Naive thymus-derived CD8-positive, alpha-beta T cell (primary cell): ENCODE measurements at places on chromosomes 7 and 10. TPM values are rescaled to one million over a fixed set of nuclear protein-coding genes. Genes with fewer than 3 reads are reported as not detected.

Gene TRIM50
- not detected for total RNA-seq

- H3K27ac ChIP-seq: peak overlapping the region; percentile 99
- no peak for DNase-seq
- H3K4me3 ChIP-seq: peak overlapping the region; percentile 95
- peaks cover 16% of the 10 kb centered on the region for H3K4me1 ChIP-seq
- peaks cover 4% of the 10 kb centered on the region for H3K36me3 ChIP-seq
Observed at GRCh38 chr10:1050145-1050544, 1.2 kb upstream of the IDI1 start.

GRCh38 chr10:13449296-13449695, 79.5 kb downstream of the BEND7 start:
- no peak for DNase-seq
- no peak overlapping the region for H3K27ac ChIP-seq
- peaks cover 9% of the 10 kb centered on the region for H3K27me3 ChIP-seq
- no peaks in the 10 kb centered on the region for H3K36me3 ChIP-seq
- peaks cover 6% of the 10 kb centered on the region for H3K4me1 ChIP-seq

Gene ACHE
- 0.52 TPM for total RNA-seq

GRCh38 chr10:132541601-132542011, 4.0 kb downstream of the INPP5A start:
- H3K27me3 ChIP-seq: no peaks in the 10 kb centered on the region
- peak overlapping the region; percentile 71 for H3K4me3 ChIP-seq
- H3K4me1 ChIP-seq: peaks cover 78% of the 10 kb centered on the region
- peak overlapping the region; percentile 90 for H3K27ac ChIP-seq
- H3K36me3 ChIP-seq: no peaks in the 10 kb centered on the region

- peaks cover 5% of the 10 kb centered on the region for H3K27me3 ChIP-seq
- DNase-seq: no peak
- H3K36me3 ChIP-seq: no peaks in the 10 kb centered on the region
- no peak overlapping the region for H3K27ac ChIP-seq
- no peak overlapping the region for H3K4me3 ChIP-seq
Observed at GRCh38 chr7:99990460-99990852, 14.6 kb upstream of the AZGP1 start.

DNA sequence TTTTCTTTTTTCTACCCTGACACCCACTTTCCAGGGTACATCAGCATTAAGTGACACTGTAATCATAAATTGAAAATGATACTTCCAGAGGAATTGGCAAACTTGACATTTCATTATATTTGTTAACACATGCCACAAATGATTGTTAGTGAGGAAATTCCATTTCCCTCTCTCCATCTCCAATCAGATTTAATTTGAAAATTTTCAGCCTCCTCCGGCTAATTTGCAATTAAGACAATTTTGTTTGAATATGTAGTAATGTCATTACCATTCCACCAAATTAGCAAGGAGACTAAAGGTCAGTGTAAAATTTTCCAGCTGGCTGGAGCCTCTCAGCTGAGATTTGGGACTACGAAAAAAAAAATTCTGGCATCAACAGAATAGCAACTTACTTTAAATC, 242.7 kb downstream of the FOXP2 start:
- no peaks in the 10 kb centered on the region for H3K4me1 ChIP-seq
- H3K36me3 ChIP-seq: no peaks in the 10 kb centered on the region
- no peak overlapping the region for H3K4me3 ChIP-seq
- DNase-seq: no peak

DNA sequence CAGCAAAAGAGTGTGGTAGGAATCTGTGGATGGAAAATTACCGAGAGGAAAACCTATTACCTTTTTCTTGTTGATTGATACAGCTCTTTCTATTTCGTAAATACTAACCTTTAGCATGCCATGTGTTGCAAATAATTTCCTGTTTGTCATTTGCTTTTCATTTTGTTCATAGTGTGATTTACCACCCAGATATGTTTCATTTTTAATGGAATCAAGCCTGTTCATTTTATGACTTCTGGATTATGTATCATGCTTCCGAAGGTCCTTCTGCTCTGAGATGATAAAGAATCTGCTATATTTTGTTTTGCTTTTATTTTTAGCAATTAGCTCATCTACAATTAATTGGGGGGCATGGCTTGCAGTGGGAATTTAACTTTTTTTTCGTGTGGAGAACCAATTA, 46.5 kb downstream of the INPP5F start:
- H3K4me1 ChIP-seq: peaks cover 1% of the 10 kb centered on the region
- no peaks in the 10 kb centered on the region for H3K36me3 ChIP-seq
- H3K27me3 ChIP-seq: no peaks in the 10 kb centered on the region
- H3K4me3 ChIP-seq: no peak overlapping the region
- no peak overlapping the region for H3K27ac ChIP-seq

Gene PRKCQ
- 59.3 TPM for total RNA-seq

- no peak for DNase-seq
- no peak overlapping the region for H3K27ac ChIP-seq
- no peaks in the 10 kb centered on the region for H3K4me1 ChIP-seq
- H3K36me3 ChIP-seq: no peaks in the 10 kb centered on the region
Observed at GRCh38 chr7:124399941-124400340, 365.7 kb downstream of the GPR37 start.

Gene SAMD8
- 23.9 TPM for total RNA-seq

Gene LRMDA
- total RNA-seq: not detected

Gene TBL2
- 31.2 TPM for total RNA-seq

GRCh38 chr7:96033009-96033598, 260.8 kb downstream of the DYNC1I1 start:
- H3K27me3 ChIP-seq: peaks cover 13% of the 10 kb centered on the region
- H3K4me3 ChIP-seq: no peak overlapping the region
- no peaks in the 10 kb centered on the region for H3K4me1 ChIP-seq

- H3K27me3 ChIP-seq: no peaks in the 10 kb centered on the region
- no peak for DNase-seq
- H3K27ac ChIP-seq: no peak overlapping the region
Observed at GRCh38 chr7:114531326-114531725, 116.7 kb downstream of the FOXP2 start.

- no peak overlapping the region for H3K4me3 ChIP-seq
- no peaks in the 10 kb centered on the region for H3K4me1 ChIP-seq
- no peaks in the 10 kb centered on the region for H3K27me3 ChIP-seq
- H3K27ac ChIP-seq: no peak overlapping the region
- no peak for DNase-seq
- H3K36me3 ChIP-seq: no peaks in the 10 kb centered on the region
Observed at GRCh38 chr7:67655168-67655567, 658.5 kb downstream of the TYW1 start.

DNA sequence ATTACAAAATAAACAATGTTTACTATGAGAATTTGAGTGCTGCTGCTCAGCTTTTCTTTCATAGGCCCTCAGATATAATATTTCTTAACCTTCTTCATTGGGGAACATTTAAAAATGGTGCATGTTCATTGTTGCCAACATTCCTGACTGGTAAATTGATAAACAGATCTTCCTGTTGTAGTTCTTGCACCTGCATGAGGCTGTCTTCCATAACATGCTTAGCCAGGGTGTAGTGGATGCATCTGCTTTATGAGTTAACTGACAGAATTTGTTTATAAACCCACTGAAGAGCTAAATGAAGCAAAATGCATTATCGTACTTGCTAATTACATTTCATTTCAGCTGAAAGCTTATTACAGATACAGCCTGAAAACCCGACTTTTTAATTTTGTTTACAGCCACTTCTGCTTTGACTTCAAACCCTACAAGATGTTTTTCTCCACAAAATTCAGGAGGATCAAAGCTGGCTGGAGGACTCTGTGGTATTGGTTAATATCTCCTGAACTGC, 177.2 kb downstream of the SEM1 start:
- H3K4me3 ChIP-seq: no peak overlapping the region
- H3K36me3 ChIP-seq: no peaks in the 10 kb centered on the region
- no peak overlapping the region for H3K27ac ChIP-seq

DNA sequence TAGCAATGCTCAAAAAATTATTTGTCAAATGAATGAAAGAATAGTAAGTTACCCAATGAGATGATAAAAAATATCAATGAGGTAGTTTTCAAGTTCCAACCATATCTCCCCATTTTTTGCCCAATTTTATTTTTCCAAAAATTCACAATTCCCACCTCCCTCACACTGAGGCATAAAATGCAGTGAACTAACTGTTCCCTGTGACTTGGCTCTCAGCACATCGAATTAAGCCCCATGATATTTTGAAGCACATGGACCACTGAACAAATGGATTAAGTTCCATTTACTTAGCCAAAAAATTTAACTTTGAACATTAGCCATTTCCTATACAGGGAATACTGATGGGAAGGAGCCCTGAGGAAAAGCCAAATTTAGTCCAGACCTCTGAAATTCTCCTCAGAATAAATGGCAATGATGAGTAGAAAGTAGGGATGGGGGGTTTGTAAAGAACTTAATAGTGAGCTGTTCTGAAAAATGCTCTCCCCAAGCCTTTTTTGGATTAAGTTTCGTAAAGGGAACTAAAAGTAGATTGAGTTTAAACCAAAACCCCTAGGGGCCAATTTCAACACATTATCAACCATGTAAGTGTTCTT, 166.3 kb upstream of the GRM3 start:
- H3K4me1 ChIP-seq: no peaks in the 10 kb centered on the region
- no peak overlapping the region for H3K4me3 ChIP-seq
- no peaks in the 10 kb centered on the region for H3K27me3 ChIP-seq
- no peaks in the 10 kb centered on the region for H3K36me3 ChIP-seq
- no peak overlapping the region for H3K27ac ChIP-seq
- DNase-seq: no peak

Gene HSPA12A
- total RNA-seq: not detected

Gene GDF10
- total RNA-seq: 0.75 TPM

Gene RTKN2
- 0.44 TPM for total RNA-seq

Gene RARRES2
- not detected for total RNA-seq

GRCh38 chr10:77816311-77816710, 110.2 kb downstream of the DLG5 start:
- no peaks in the 10 kb centered on the region for H3K36me3 ChIP-seq
- H3K27me3 ChIP-seq: no peaks in the 10 kb centered on the region
- H3K27ac ChIP-seq: no peak overlapping the region
- no peak overlapping the region for H3K4me3 ChIP-seq
- H3K4me1 ChIP-seq: peaks cover 1% of the 10 kb centered on the region
- no peak for DNase-seq

GRCh38 chr10:100983868-100984671, 3.2 kb downstream of the MRPL43 start:
- no peak for DNase-seq
- H3K4me3 ChIP-seq: peak overlapping the region; percentile 40
- H3K4me1 ChIP-seq: peaks cover 32% of the 10 kb centered on the region

Gene SLC16A9
- total RNA-seq: not detected

GRCh38 chr7:128093614-128094570, 62.7 kb upstream of the LRRC4 start:
- no peak overlapping the region for H3K27ac ChIP-seq
- peaks cover 9% of the 10 kb centered on the region for H3K36me3 ChIP-seq
- H3K4me3 ChIP-seq: no peak overlapping the region
- no peaks in the 10 kb centered on the region for H3K27me3 ChIP-seq
- DNase-seq: no peak

DNA sequence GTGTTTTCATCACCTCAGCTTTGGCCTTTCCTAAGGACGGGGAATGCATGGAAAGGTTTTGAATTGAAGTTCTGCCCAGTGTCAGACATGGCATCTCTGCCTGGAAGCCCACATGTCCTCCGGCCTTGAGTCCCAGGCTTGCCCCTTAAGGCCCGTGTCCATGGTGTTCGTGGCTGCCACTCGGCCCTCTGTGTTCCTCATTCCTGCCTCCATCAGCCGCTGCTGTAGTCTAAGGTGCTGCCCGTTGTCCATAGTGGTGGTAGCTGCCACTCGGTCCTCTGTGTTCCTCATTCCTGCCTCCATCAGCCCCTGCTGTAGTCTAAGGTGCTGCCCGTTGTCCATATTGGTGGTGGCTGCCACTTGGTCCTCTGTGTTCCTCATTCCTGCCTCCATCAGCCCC, 180.7 kb upstream of the SHH start:
- H3K36me3 ChIP-seq: no peaks in the 10 kb centered on the region
- no peak for DNase-seq
- peaks cover 62% of the 10 kb centered on the region for H3K4me1 ChIP-seq
- no peak overlapping the region for H3K27ac ChIP-seq
